ENCODE measurements at places on chromosomes 5 and 9.

- no peak for DNase-seq
Observed at GRCh38 chr9:129731477-129732085, 21.3 kb downstream of the PTGES start.

- DNase-seq, result no peak
Observed at GRCh38 chr9:120643061-120643460, 63.1 kb upstream of the CDK5RAP2 start.

- DNase-seq, result no peak
Observed at GRCh38 chr5:78546276-78546996, 102.1 kb downstream of the LHFPL2 start.

GRCh38 chr9:89774858-89775370 is 170.1 kb downstream of the GADD45G start:
- DNase-seq, result no peak

- DNase-seq, result no peak
Observed at GRCh38 chr9:4066120-4066519, 233.7 kb downstream of the GLIS3 start.

DNA sequence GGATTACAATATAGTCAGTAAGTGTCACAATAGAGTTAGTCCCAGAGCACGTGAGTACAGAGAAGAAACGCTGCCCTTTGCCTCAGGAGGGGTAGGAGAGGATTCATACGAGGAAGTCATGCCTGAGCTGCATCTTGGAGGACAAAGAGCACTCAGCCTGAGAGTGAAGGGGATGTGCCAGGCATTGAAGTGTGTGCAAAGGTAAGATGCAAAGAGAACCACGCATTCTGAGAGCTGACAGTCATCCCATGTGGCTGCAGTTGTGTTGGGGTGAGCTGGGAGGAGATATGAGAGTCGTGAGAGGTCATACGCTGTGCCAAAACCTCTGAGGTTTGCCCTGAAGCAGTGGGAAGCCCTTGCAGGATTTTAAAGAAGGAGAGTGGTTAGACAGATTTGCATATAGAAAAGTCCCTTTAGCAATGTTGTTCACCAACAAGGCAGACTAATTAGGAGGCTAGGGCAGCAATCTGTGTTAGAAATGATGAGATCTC is 97.5 kb downstream of the PIP5K1B start:
- peak; percentile 56 for DNase-seq

- DNase-seq, result peak; percentile 1
Observed at GRCh38 chr5:139985733-139986132, 57.4 kb downstream of the NRG2 start.

DNA sequence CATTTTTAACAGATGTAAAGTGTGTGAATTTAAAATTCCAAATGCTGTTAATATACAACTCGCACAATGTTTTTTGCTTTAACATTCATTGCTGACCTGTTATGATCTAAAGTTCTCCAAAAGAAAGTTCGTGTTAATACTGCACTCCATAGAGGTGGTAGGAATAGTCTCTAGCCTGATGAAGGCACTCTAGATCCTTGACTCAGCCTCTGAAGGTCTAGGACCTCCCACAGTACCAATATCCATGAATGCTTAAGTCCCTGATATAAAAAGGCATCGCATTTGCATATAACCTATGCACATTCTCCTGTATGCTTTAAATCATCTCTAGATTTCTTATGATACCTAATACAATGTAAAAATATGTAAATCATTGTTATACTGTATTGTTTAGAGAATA is 213.6 kb downstream of the EFNA5 start:
- DNase-seq, result no peak

GRCh38 chr5:81165493-81166119 is 67.5 kb upstream of the CKMT2 start:
- DNase-seq, result peak; percentile 68

- no peak for DNase-seq
Observed at GRCh38 chr9:111301195-111301594, 28.8 kb downstream of the OR2K2 start.

DNA sequence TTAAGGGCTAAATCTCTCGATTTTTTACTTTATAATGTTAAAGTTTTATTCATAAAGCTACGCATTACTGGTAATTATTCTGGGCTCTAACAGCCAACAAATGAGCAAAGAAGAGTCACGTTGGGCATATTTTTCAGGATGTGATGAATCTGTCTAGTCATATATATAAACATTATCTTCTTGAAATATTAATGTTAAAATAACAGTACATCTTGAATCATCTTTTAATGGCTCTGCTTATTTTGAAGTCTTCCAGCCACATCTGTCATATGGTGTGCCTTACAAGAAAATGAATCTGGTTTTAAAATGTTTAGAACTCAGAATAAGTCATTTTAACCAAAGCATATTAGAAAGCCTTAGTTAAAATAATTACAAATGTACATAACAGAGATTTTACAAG is 96.9 kb downstream of the CWC27 start:
- DNase-seq, result no peak

DNA sequence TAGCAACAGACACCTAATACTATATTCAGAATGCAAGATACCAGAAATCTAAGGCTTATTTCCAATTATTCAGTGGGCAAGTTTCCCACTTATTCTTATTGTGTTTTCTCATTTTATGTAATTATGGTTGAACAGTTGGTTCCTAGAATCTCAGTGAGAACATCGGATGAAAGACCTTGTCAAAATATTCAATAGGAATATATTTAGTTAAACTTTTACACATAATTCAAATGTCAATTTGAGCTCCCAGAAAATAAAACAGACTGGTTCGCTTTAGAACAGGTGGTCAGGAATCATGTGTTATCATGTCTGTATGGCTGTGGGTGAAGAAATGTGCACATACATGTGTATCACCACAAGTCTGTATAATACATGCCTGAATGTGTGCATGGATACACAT is 447.8 kb downstream of the MED10 start:
- no peak for DNase-seq

GRCh38 chr5:150561571-150562275 is 53.8 kb downstream of the NDST1 start:
- no peak for DNase-seq

GRCh38 chr5:78776637-78777036 is 128.1 kb upstream of the LHFPL2 start:
- no peak for DNase-seq

- no peak for DNase-seq
Observed at GRCh38 chr5:74736759-74737158, 30.2 kb downstream of the GFM2 start.

DNA sequence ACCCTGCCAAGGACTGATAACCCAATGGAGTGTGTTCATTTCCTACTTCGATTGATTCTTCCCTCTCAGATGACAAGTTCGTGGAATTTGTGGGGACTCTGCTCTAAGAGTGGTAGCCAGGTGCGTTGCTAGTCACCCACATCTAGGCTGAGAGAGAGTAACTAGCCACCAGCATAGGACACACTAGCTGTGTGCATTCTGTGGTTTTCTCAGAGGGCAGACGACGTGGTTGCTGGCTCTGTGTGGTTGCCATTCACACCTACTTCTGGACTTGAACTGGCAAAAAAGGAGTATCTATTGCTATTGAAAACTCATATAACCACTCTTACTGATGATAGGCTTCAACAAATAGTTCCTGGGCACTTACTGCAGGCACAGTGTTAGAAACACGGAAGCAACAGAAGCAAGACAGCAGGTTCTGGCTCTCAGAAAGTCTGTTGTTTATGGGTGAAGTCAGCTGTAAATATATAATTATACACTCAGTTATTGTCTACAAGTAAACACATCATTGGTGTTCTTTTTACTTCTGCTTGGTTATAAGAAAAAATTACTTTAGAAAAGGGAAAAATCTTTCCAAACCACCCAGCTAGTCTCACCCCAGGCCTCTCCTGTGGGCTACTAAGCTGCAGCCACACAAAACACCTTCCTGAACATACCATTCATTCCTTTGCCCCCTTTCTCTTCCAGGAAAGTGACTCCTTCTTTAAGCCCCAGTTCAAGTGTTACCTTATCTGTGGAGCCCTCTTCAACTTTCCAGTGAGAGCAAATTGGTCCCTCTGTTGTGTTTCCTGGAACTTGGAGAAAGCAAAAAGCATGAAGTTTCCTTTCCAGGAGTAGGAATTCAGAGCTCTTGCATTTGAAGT is 151.1 kb upstream of the HAPLN1 start:
- DNase-seq, result no peak

DNA sequence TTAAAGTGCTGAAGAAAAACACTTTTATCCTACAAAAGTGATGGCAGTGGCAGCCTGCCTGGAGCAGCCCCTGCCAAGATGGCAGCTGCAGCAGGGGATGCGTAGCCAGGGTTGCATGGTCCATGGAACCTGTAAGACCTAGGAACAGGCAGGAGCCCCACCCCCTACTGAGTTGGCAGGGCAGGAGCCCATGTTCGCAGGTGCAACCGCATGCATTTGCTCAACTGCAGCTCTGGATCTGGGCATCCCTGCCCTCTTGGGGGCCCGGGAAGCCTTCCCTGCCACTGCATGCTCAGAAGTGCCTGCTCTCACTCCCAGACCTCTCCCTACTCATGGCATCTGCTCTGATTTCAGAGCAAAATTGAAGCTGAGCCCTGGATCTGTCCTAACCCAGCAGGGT is 779.6 kb downstream of the CDH18 start:
- DNase-seq, result no peak

- no peak for DNase-seq
Observed at GRCh38 chr9:69898714-69899209, 78.1 kb downstream of the CFAP95 start.

- no peak for DNase-seq
Observed at GRCh38 chr9:127366594-127366993, 30.4 kb upstream of the SLC2A8 start.

- peak; percentile 17 for DNase-seq
Observed at GRCh38 chr5:147796556-147797308, 14.2 kb upstream of the JAKMIP2 start.

GRCh38 chr5:62316176-62316502 is 10.1 kb downstream of the KIF2A start:
- DNase-seq, result no peak

- DNase-seq, result no peak
Observed at GRCh38 chr9:121282277-121283079, 14.5 kb downstream of the GSN start.

- DNase-seq, result no peak
Observed at GRCh38 chr5:73374520-73375190, 73.9 kb downstream of the FOXD1 start.

DNA sequence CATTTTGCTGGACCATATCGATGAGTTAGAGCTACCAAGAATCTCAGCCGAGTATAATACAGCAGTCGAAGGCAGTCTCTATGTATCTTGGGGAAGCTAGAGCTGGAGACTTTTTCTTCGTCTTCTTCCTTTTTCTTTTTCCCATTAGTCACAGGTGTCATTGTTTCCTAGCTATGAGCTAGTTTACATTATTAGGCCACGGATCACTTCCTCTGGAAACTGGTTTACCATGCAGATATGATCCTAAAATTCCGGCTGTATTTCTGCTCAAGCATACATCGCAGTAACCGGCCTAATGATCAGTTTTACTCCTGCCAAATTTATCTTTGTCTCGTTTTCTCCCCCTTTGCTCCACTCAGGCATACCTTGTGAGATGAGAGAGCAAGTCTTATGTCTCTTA is 312.8 kb downstream of the ARHGAP26 start:
- DNase-seq, result no peak

GRCh38 chr5:32953694-32954093 is 242.6 kb downstream of the NPR3 start:
- no peak for DNase-seq

Data from NCI-H1417 (cell line).